Stimulated activated naive CD4-positive, alpha-beta T cell treated with Interleukin-2 at 50 U/mL for 16 hours (primary cell): ENCODE measurements at places on chromosomes 11 and 22.
A peak's percentile ranks its signal among the peaks of the same experiment; 100 is the strongest.

DNA sequence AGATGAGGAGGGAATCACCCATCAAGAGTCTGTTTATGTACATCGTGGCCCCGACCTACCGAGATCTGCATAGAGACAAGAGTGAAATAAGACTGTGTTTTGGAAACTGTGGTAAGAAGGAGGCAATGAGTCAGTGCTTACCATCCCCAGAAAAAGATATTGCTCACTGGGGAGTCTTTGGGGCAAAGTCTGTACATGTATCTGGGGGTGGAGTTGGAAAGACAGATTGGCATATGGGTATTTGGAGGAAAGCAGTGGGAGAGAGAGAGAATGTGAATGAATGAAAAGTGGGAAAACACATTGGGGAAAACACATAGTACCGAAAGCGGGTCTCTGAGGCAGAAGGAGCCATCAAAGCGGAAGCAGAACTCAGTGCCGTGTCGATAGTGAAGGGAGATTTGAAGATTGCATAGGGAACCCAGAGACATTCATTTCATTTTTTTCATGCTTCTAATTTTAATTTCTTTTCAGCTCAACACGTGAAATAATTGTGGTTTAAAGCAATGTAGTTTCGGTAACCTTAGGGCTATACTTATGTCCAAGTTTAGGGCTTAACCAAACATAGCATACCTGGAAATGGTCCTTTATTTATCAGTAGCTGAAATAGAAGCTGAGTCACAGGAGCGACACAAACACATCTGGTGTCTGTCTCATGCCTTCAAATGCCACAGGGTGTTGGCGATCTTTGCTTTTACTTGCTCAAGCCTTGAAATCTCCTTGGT, 98.6 kb upstream of the CD44 start:
- peak; percentile 67 for DNase-seq

GRCh38 chr11:30282289-30282631, 40.6 kb upstream of the ARL14EP start:
- no peak for DNase-seq

DNA sequence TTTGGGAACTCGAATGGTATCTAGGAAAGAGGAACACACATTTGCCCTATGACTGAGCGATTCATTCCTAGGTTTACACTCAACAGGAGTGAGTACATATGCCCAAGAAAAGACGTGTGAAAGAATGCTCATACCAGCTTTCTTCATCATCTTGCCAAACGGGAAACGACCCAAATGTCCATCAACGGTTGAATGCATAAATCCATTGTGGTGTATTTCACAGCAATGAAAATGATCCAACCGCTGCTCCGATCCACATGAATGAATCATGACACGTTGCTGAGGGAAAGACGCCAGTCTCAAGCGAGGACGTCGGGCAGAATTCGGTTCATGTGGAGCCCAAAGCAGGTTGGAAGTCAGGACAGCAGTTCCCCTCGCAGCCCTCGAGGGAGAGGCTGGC, 71.5 kb downstream of the CYTH4 start:
- no peak for DNase-seq

DNA sequence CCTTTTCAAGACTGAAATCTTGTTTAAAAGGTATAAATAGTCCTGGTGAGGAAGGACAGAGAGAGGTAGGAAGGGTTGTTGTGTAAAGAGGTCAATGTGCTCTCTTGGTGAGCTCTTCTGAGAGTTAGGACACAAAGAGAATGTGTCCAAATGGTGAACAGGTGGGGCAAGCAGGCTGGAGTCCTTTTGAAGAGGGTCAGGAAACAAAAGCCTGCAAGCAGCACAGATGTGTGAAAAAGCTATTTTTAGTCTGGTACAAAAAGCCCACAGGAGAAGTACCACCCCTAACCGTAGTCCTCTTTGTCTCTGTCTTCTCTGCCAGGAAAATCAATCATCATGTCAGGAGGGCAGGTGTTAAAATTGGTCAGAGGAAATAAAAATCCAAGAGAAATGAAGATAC, 54.4 kb upstream of the SYN3 start:
- DNase-seq: no peak

DNA sequence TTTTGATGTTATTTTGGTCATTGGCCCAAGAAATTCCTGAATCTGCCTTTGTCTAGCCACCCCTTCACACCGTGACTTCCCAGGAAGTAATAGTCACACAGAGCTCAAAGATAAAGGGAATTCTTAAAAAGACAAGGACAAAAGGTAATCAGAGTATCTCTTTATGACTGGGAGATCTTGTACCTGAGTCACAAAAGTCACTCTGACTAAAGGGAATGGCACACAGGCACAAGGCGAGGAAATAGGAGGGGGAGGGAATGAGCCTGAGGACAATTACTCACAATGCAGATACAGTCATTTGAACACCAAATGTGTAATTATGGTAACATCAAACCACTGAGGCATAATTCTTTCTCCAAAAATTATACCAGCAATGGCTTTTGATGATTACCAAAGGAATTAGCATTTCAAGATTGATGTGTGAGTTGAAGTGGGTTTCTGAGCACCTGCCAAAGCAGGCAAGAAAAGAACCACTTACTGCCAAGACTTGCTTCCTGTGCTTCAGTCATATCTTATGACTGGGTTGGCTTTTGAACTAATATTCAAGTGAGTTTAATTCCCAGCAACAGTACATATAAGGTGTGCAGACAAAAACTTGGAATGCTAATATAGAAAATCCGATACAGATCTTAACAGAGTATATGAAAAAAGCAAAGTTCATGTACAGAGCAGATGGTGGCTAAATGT, 856.4 kb downstream of the LRRC4C start:
- no peak for DNase-seq

DNA sequence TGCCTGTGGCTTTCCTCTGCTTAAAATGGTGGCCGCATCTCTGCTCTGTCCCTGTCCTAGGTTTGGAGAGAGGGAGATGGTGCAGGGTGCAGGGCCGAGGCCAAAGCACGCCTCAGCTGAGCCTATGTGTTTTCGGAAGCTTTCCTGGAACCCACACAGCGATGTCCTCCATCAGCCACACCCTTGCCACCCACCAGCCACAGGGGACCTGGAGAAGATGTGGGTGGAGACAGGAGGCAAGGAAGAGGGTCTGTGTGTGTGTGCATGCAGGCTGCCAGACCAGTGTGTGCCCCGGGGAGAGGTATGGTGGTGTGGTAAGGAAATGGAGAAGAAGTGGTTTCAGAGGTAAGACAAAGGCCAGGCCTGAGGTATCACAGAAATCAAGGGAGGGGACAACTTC, 155.7 kb downstream of the TBC1D22A start:
- no peak for DNase-seq

GRCh38 chr11:2701230-2701629, 1.4 kb upstream of the KCNQ1OT1 start:
- DNase-seq: no peak

DNA sequence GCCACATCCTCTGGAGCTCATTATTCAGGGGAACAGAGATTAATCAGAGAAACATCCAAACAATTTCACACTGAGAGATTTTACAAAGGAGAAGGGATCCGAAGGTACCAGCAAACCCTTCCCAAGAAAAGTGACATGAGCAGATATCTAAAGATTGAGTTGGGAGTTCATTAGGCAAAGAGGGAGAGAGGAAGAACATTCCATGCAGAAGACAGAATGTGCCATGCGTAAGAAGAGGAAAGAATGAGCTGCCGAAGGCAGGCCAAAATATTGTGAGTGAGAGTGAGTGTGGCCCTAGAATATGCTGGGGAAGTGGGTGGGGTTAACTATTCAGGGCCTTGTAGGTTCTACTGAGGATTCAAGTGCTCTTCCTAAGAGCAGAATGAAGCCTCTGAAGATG, 50.0 kb upstream of the LYVE1 start:
- DNase-seq: no peak

DNA sequence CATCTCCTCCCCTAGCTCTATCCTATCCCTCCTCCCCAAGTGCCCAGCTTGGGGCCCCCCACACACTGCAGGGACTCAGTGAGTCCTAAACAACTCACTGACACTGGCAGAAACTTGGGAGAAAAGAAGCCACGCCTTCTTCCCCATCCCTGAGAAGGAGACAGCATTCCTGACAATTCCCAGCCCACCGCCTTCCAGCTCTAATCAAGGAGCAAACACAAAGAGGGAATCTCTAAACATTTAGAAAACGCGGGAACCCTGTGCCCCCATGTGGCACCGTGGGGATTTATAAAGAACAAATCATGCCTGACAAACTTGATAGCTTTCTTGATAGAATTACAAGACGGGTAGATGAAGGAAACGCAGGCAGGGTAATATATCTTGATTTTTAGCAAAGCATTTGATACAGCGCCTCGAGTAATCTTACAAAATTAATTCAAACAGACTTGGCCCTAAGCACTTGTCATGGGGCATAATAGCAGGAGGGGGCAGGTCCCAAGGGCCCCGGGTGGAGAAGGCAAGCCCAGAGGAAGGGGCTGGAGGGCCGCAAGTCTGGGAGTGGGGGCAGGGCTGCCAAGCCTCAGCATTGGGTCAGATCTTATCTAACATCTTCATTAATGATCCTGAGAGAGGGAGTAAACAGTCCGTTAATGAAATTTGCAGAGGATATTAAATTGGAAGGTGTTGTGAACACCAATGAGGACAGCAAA, 4.5 kb downstream of the CHST1 start:
- DNase-seq: no peak

DNA sequence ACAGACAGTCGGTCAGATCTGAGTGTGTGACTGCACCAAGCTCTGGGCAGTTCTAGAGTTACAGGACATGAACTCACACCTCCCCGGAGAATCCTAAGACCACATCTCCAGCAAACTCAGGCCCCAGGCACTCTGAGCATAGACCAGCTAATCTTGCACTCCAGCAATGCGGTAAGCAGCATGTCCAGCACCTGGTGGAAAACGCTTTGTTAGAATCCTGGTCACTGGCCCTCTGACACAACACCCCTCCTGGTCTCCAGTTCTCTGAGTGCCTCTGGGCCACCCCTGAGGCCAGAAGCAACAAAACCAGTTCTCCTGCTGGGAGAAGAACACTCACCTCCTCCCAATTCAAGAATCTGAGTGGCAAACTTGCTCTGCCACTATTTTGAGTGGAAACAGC, 82.7 kb upstream of the TMEM45B start:
- DNase-seq: no peak

DNA sequence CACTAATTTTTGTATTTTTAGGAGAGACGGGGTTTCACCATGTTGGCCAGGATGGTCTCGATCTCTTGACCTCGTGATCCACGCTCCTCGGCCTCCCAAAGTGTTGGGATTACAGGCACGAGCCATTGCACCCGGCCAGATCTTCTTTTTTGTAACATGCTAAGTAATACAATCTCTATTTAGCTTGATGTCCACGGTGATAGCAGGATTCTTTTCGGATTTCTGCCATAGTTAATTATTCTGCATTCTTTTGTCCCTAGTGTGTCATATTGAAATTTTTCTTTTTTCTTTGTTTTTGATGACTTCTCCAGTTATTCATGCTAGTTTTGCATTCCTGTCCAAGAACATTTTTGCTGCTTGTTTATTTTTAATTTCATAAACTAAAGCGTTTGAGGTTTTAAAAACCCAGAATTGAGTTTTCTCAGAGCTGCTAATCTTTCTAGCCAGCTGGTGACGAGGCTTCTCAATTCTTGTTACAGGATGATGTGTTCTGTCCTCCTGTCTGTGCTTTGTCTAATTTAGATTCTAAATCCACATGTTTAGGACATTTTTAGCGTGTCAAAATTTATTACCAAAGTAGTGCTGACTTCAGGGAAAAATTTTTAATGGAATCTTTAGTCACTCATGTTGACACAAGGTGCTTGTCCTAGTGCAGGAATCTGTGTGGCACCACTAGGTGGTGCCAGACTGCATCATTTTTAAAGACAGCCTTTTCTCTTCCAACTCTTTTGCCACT, 21.8 kb downstream of the NF2 start:
- DNase-seq: no peak

DNA sequence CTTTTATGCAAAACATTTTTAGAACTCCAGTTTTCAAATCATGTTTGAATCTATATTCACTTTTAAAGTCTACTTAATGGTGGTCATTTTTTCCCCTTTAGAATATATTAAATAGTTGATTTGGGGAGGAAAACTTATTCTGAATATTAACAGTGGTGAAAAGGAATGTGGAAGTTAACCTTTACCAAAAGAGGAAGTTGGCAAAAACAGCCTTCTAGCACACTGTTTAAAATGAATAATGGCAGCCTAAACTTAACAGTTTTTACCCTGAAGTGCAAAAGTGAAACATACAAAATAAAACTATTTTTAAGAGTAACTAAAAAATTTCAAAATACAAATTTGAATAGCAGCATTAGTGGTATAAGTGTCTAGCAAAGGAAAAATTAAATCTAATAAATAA, 86.4 kb downstream of the GRK3 start:
- DNase-seq: no peak

DNA sequence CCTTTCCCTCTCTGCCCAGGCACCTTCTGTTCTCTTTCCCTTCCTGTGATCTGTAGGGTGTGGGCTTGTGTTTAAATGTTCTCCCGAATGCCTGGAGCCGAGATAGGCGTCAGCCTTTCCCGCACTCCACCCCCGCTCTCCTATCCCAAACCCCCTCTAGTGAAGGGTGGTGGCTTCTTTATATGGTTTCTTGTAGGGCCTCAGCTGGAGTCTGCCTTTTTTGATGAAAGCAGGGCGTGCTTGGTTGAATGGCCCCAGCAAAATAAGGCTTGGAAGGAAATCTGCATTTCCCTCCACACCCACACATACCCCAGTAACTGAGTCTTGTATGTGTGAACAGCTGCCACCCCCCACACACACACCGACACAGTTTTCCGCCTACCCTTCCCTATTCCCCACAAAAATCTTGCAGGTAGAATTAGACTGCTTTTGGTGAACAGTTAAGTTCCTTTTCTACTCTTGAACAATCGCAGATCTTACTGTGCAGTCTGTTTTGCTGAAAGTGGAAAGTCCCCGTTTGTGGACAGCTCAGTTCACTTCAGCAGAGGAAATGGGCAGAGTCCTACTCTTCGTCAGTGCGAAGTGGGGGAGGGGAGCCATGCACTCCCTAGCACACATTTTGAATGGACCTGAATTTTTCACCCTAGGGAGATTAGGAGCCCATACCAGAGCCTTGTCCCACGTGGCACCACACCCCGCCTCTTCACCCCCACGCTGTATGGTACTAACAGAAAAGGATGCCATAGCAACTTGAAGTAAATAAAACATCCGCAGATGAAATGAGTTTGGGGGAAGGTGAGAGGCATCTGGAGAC, 25.5 kb upstream of the GRK2 start:
- DNase-seq: peak; percentile 83

DNA sequence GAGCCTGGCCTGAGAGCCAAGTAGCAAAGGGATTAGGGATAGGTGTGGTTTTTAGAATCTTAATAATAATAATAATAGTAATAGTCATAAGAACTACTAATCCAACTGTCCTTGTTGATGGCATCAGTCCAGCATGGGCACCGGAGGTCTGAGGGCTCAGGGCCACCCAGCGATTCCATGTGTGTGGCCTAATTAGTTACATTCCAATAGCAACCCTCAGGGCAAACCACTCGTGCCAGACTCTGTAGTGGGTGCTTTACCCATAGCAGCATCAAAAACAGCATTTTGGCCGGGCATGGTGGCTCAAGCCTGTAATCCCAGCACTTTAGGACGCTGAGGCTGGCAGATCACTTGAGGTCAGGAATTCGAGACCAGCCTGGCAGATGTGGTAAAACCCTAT, 19.0 kb upstream of the MYH9 start:
- no peak for DNase-seq

- DNase-seq: no peak
Measured at GRCh38 chr11:104169091-104169490, 5.1 kb upstream of the PDGFD start.
